Iris pigment epithelial cell (primary cell): ENCODE measurements at places on chromosomes 1 and 21.
A peak's percentile ranks its signal among the peaks of the same experiment; 100 is the strongest.

DNA sequence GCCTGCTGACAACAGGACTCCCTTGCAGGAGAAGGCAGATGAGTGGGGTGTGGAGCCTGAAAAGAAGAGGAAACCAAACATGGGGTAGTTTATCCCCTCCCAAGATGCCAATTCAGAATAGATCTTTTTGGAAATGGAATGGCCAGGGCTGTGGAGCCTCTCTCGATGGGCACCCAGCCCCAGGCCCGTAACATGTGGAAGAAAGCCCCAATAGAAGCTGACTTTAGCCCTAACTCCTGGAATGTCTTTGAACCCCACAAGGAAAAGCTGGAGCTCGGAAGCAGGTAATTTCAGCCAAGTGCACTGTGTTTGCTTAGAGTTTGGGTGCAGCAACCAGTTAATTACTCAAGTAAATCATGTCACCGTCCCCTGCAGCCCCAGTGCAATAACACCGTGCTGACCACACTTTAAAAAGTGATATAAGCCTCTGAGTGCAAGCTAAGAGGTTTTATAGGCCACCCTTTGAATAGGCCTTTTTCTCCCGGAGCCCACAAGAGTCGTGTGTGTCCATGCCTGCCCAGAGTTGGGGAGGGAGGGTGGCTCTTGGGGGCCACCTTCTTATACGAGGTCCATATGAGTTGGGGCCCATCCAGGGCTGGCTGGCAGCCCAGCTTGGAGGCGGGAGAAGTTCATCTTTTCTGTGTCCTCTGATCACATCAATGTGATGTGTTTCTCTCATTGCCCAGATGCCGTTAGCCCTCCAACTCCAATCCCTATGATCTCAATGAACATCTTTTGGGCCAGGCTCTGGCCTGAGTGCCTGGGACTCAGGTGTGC lies 153.2 kb downstream of the TRABD2B start:
- no peak for DNase-seq

DNA sequence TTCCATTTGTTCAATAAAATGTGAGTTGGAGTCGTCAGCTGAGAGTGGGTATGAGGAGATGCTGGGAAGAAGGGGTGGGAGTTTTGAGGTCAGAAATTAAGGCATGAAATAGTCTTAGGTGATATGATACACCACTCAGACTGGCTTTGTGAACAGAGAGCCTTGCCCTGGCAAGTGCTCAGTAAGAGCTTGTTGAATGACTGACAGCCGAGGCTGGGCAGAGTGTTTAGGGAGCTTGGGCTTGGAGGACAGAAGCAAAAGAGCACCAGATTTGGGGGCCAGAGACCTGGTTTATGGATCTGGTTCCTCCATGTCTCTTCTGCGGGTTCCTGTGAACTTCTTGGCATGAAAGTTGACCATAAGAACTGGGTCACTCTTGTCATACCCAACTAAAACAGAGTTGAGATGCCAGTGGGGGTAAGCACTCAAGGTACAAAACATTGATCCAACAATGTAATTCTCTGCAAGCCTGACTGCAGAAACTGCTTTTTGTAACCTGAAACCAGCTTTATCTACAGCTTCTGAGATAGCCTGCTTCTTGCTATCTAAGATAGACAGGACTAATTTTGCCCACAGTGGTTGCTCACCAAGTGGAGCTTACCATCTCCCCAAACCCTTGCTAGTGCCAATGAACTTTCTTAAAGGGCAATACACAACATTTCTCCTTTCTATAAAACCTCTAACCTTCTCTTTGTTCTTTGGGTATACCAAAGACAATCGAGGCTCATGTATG lies 126.4 kb downstream of the TENT5C start:
- peak; percentile 41 for DNase-seq

DNA sequence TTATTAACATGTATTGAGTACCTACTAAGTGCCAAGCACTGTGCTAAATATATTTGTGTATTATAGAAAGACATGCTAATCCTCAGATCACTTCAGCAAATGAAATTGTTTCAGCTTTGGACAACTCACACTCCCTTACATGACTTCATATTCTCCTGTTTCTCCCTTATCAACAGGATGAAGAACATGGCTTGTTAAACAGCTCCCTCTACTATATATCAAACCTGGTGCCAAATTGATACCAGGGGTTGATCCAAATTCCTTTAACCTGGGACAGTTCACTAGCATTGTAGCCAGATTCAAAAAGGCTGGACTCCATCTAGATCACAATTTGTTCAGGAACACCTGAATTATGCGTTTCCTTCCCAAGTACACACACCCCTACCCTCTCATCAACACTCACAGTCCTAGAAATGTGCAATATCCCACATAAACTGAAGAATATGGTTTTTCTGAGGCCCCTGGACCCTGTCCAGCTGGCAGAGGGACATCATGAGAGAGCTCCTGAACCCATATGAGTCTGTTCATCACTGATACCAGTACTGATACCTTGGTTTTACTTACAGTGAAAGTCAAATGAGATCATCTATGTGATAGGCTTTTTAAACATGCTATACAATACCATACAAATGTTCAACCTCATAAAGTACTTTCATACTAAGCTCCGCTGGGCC lies 47.0 kb upstream of the PALMD start:
- peak; percentile 22 for DNase-seq

GRCh38 chr1:27928216-27928954 lies 6.4 kb upstream of the SMPDL3B start:
- DNase-seq = no peak

- DNase-seq = no peak
Observed at GRCh38 chr1:6144647-6145395, 35.3 kb downstream of the CHD5 start.

GRCh38 chr1:37708471-37708870 lies 16.2 kb downstream of the CDCA8 start:
- no peak for DNase-seq

GRCh38 chr1:77986810-77987209 lies 7.9 kb upstream of the FUBP1 start:
- DNase-seq = no peak

DNA sequence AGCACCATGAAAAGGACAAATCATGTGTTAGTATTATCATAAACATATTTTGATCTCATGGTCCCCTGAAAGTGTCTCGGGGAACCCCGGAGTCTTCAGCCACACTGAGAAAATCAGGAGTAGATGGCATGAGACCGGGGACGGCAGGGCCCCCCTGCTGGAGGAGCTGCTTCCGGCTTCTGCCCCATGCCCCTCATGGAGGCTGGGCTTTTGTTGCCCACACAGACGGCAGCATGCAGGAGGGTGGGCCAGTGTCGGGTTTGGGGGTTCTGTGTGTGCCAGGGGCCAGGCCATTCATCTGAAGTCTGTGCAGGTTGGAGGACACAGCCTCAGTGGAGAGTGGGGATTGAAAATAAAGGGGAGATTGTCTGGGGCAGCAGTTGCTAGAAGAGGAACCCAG lies 75.1 kb upstream of the CD34 start:
- no peak for DNase-seq

- no peak for DNase-seq
Observed at GRCh38 chr1:23910553-23911246, 2.5 kb downstream of the CNR2 start.

DNA sequence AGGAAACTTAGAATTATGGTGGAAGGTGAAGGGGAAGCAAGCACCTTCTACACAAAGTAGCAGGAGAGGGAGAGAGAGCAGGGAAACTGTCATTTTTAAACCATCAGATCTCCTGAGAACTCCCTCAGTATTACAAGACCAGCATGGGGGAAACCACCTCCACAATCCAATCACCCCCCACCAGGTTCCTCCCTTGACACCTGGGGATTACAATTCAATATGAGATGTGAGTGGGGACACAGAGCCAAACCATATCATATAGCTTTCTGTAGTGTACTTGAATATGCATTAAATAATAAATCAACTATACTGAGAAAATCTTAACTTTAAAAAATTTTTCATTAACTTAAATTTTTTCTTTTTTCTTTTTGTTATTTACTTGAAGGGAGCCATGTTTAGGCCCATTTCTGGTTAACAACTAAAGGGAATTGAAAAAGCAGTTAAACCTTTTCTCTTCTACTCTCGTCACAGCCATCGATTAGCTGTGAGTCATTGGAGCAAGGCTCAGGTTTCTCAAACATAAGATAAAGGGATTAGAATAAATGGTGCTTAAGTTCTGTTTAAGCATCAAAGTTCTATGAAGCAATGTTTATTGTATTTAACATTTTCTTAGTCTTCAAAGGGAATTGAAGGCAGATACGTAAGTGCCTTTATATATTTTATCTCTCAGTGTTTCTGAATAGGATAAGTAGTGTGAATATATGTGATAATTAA lies 72.2 kb upstream of the DPT start:
- DNase-seq = no peak

DNA sequence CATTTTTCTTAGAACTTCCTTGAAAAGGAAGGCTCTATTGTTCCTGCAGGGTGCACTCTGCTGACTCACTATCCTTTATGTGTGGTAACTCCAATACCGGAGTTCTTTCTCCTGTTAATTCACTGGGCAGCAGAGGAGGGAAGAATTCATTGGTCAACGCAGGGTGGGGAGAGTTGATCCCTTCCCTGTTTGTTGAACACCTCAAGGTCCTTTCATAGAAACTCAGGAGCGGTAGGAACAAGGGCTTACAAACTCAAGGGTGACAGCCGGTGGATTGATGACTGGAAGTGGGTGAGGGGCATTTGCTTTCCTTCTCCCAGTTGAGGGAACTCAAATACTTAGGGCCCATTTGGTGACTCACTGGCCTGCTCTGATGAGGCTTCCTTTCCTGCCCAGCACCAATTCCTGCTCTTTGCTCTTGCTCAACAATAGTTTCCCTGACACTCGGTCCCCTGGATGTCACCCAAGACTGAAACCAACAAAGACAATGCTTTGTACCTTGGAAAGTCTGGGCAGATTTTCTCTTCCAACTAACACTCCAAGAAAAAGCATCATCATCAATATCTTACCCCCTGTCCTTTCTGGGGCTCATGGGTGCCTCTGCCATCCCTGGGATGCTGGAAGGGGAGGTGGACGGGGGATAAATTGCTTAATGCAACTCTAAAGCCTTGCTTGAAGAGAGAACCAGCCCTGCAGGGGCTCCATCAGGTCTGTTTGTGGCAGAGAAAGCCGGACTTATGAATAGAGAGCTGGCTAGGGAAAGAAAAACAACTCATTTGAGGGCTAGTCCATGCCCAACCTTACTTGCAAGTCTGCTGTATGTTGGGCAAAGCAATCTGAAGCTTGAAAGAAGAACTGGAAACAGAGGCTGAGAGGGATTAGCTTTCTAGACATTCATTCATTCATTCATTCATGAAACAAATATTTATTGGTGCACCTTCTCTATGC lies 9.3 kb downstream of the SLC26A9 start:
- DNase-seq = peak; percentile 59

DNA sequence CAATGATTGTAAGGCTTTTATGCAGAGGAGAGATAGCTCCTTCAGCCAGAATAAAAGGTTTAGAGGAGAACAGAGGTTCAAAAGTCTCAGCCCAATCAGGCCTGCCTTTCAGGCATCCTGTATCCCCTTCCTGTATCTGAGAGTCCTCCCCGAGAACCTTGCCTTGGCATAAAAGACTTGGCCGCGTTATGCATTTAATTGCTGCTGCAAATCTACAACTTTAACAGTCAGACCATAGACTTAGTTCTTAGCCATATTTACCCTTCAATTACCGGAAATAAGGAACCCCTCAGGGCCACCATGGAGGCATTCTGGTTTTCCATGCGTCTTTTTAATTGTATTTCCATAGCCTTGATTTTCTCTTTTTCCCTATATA lies 18.3 kb upstream of the HYI start:
- no peak for DNase-seq

DNA sequence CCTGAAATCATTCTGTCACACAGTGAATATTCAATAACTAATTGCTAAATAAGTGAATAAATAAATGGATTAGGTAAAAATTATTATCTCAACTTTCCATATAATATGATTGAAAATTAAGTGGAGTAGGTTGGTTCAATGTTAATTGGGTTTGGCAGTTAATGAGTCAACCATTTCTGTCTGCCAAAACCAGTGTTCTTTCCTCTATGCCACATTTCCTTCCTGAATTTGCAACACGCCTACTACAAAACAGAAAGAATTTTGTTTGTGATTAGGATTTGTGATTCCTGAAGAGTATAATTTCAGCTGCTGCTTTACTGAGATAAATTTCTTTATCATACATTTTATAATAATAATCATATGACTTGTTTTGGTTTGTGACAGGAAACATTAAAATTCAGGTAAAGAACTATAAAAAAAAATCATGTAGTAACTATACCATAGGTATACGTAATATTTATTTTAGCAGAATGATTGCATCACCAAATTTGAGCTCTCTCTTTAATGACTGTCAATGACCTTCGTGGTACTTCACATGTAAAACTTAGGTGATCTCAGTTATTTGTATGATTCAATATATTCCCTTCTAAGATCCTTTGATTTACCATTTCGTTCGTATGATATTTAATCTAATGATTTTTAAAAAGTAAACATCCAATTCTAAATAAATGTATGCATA lies 241.3 kb downstream of the KCNT2 start:
- DNase-seq = peak; percentile 15

DNA sequence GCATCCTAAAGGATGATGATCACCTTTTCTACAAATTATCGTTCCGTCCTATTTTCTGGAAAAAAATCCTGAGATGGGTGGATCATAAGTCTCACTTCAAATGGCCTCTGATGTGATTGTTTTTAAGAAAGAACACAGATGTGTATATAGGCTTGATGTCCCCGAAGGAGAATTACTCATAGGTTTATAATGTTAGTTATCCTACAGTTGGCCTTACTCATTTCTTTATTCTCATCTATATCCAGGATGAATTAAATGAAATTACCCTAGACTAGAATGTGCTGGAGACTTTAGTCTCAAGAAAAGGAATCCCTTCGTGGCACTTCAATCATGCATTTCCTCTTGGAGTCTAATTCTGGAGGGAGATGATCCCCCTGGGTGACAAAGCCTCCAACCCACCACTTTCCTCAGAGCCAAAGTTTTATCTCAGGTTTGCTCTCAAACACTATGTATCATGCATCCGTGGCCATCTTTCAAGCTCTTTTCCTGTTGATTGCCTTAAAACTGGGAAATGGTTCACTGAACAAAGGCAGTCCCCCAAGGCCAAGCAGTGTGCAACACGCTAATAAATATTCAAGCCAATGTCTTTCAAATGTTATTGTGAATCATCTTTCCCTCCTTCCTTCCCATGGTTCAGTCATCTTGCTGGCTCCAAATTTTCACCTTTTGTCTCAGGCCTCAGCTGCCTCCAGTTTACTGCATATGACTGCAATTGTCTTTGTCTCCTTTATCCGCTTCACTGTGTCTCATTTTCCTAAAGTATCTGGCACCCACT lies 32.5 kb upstream of the SMYD2 start:
- DNase-seq = peak; percentile 32

GRCh38 chr1:24903560-24903954 lies 26.5 kb downstream of the RUNX3 start:
- no peak for DNase-seq

GRCh38 chr1:202540448-202540847 lies 169.8 kb downstream of the SYT2 start:
- no peak for DNase-seq

DNA sequence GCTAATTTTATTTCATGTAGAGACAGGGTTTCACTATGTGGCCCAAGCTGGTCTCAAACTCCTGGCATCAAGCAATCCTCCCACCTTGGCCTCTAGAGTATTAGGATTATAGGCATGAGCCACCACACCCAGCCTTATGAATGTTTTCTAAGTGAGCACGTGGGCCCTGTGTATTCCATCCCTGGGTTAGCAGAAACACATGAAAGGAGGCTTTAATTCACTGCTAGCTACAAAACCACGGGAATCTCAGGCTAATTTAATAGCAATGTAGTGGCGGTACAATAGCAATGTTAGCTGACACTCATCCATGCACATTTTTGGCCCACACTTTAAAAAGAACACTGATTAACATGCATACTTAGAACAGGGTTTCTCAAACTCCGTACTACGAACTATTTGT lies 32.0 kb downstream of the VTCN1 start:
- no peak for DNase-seq
